ENCODE measurements at places on chromosomes 3 and 15.
A peak's percentile ranks its signal among the peaks of the same experiment; 100 is the strongest.

DNA sequence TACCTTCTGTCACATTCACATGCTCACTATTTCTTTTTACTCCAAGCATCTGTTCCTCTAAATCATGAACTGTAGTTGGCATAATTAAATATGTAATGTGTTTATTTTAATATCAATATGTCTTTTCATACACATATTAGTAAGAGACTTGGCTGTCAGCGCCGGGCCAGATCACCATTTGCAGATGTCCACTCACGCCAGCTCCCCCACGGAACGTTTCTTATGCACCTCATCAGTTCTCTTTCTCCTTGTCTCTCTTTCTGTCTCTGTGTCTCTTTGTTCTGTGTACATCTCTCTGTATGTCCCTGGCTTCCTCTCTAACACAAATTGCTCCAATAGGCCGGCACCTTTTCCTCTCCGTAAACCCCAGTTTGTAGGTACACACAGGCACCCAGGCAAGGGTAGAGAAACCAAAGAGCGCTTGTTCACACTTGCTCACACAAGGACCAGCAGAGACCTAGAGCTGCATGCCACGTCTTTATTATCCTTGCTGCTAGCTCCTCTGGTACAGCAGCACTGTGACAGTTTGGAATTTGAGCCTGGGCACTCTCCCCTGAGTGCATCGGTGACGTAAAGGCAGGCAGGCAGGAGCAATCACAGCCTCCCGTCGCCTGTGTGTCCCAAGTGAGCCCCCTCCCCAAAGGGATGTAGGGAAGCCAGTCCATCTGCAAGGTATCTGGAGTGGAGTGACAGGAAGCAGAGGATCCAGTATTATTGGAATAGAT lies 40.4 kb downstream of the CACNA1D start:
- no peaks in the 10 kb centered on the region for H3K27me3 ChIP-seq
- H3K36me3 ChIP-seq: no peaks in the 10 kb centered on the region
- no peaks in the 10 kb centered on the region for H3K4me1 ChIP-seq
- no peak overlapping the region for H3K27ac ChIP-seq
- DNase-seq: no peak

DNA sequence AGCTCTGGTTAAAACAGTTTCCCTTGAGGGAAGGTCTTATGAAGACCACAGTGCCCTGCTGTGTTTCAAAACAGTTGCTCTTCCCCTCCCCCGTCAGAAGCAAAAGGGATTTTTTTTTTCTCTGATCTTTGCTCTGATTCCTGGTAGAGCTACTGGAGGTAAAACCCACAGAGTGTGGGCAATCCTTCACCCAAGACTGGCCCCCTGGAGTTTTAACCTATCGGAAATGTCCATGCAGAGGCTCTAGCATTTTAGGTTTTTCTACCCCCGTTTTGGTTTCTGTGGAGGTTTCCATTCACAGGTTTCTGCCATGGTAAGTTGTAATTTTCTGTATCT lies 27.7 kb downstream of the GRM2 start:
- no peak overlapping the region for H3K4me3 ChIP-seq
- H3K36me3 ChIP-seq: no peaks in the 10 kb centered on the region

DNA sequence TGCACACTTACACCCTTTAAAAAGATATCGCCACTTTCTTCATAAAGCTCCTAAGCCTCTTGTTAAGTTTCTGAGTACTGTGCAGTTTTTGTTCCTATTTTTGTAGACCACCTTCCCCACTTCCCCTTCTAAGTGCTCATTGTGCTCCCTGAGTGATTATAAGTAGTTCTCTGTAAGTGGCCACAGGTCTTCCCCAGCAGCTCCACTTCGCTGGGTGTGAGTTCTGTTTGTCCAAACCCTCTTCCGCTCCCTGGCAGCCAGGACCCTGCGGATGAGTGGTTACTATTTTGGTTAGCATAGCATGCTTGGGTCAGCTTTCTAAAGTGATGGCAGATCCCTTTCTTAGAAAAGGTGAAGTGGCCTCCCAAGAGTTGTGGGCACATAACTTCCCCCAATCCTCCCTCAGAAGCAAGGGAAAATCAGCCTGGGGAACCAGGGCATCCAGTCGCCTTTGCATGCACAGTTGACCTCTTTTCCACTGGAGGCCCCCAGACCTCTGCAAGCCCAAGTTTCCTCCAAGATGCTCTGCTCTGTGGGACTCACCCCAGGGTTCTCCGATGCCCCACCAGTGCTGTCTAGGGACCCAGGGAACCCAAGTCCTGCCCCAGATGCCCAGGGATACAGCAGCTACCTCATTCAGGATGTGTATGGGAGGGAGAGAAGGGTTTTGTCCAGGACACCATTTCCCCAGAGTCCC lies 69.6 kb downstream of the ATP10A start:
- peaks cover 20% of the 10 kb centered on the region for H3K4me1 ChIP-seq
- H3K36me3 ChIP-seq: no peaks in the 10 kb centered on the region
- DNase-seq: peak; percentile 78
- H3K4me3 ChIP-seq: no peak overlapping the region

GRCh38 chr15:31758126-31758525 lies 272.2 kb upstream of the CHRNA7 start:
- H3K27me3 ChIP-seq: no peaks in the 10 kb centered on the region
- no peak for DNase-seq
- H3K36me3 ChIP-seq: no peaks in the 10 kb centered on the region
- no peaks in the 10 kb centered on the region for H3K4me1 ChIP-seq

- no peak overlapping the region for H3K4me3 ChIP-seq
- H3K4me1 ChIP-seq: no peaks in the 10 kb centered on the region
- H3K27ac ChIP-seq: no peak overlapping the region
- no peaks in the 10 kb centered on the region for H3K36me3 ChIP-seq
- no peaks in the 10 kb centered on the region for H3K27me3 ChIP-seq
These were observed 103.0 kb upstream of the EIF1B start for GRCh38 chr3:40206522-40206921.

DNA sequence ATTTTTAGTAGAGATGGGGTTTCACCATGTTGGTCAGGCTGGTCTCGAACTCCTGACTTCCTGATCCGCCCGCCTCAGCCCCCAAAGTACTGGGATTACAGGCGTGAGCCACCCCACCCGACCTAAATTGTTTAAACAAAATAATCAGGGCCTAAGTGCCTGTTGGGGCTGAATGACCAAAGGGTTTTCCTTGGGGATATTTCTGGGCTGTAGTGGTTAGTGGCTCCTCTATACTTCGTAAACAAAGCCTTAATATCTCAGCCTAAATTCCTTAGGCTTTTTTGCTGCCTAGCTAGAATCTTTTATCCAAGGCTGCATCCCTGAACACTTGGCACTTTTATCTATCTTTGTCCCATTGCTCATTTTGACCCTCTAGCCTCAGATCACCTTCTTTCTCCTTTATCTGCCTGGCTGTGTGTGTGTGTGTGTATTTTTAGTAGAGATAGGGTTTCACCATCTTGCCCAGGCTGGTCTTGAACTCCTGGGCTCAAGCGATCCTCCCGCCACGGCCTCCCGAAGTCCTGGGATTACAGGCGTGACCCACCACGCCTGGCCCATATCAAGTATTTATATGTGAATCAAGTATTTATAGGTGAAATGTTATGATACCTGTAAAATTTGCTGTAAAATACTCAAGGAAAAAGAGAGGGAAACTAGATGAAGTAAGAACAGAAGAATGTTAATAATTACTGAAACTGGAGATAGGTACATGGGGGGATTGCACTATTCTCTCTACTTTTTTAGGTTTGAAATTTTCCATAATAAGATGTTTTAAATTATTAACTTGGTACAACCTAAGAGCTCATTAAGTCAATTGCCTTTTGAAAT lies 1.8 kb downstream of the NUSAP1 start:
- no peaks in the 10 kb centered on the region for H3K36me3 ChIP-seq
- H3K4me1 ChIP-seq: peaks cover 6% of the 10 kb centered on the region
- DNase-seq: no peak
- no peak overlapping the region for H3K27ac ChIP-seq
- no peaks in the 10 kb centered on the region for H3K27me3 ChIP-seq

DNA sequence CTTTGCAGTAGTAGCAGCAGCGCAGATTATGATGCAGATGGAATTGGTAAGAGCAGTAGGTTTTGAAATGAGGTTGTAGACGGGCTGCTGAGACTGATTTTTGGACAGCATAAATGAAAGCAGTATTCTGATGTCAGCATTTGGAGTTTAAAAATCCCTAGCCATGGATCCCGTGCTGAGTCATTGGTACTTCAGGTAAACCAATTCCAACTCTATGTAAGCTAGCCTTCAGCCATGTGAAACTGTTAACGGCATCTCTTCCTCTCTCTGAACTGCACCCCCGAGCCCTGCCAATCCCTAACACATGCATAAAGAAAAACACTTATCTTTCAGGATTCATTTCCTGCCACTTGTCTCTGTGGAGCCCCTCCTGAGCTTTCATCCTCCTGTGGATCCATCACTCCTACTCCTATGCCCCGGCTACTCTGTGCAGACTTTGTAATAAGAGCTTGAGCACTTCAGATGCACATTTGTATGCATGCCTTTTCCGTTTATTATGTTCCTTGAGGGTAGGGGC lies 119.0 kb downstream of the AKAP13 start:
- no peak overlapping the region for H3K4me3 ChIP-seq
- no peaks in the 10 kb centered on the region for H3K27me3 ChIP-seq
- no peak overlapping the region for H3K27ac ChIP-seq
- peaks cover 60% of the 10 kb centered on the region for H3K4me1 ChIP-seq

- H3K27ac ChIP-seq: no peak within 1 kb of the TSS
- DNase-seq: no peak
- H3K4me1 ChIP-seq: no peaks in the 10 kb centered on the region
- no peaks in the 10 kb centered on the region for H3K36me3 ChIP-seq
- H3K27me3 ChIP-seq: no peaks in the 10 kb centered on the region
These were observed at the start of gene SPESP1 for GRCh38 chr15:68930268-68931022. Gene SPESP1, plus strand, starts transcription at chr15:68930525. Its CDS starts 129 bp downstream, at chr15:68930654.

GRCh38 chr3:98962189-98962930 lies 60.9 kb upstream of the DCBLD2 start:
- no peak overlapping the region for H3K4me3 ChIP-seq
- no peak for DNase-seq
- H3K4me1 ChIP-seq: no peaks in the 10 kb centered on the region

DNA sequence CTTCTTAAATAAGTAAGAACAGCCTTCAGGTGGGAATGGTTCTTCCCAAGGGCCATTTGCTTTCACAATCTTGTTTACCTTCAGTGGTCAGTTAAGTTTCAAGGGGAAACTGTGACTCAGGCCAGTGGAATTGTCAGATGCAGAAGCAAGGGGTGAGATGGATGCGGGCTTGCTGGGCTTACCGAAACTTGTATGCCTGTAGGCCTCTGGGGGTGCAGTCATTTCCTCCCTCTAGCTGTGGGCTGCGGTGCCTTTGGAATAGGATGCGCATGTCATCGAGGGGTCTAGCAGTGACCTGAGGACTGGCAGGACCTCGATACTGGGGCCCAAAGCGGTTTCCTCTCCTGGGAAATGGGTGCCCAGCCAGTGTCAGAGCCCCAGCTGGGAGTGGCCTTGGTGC lies 121.6 kb downstream of the EEFSEC start:
- DNase-seq: peak; percentile 55
- no peaks in the 10 kb centered on the region for H3K36me3 ChIP-seq
- no peak overlapping the region for H3K27ac ChIP-seq
- H3K4me3 ChIP-seq: no peak overlapping the region
- H3K27me3 ChIP-seq: no peaks in the 10 kb centered on the region

GRCh38 chr3:194312186-194312742 lies 38.9 kb downstream of the CPN2 start:
- peak overlapping the region; percentile 42 for H3K27ac ChIP-seq
- no peaks in the 10 kb centered on the region for H3K27me3 ChIP-seq
- no peak overlapping the region for H3K4me3 ChIP-seq
- no peak for DNase-seq
- no peaks in the 10 kb centered on the region for H3K36me3 ChIP-seq

DNA sequence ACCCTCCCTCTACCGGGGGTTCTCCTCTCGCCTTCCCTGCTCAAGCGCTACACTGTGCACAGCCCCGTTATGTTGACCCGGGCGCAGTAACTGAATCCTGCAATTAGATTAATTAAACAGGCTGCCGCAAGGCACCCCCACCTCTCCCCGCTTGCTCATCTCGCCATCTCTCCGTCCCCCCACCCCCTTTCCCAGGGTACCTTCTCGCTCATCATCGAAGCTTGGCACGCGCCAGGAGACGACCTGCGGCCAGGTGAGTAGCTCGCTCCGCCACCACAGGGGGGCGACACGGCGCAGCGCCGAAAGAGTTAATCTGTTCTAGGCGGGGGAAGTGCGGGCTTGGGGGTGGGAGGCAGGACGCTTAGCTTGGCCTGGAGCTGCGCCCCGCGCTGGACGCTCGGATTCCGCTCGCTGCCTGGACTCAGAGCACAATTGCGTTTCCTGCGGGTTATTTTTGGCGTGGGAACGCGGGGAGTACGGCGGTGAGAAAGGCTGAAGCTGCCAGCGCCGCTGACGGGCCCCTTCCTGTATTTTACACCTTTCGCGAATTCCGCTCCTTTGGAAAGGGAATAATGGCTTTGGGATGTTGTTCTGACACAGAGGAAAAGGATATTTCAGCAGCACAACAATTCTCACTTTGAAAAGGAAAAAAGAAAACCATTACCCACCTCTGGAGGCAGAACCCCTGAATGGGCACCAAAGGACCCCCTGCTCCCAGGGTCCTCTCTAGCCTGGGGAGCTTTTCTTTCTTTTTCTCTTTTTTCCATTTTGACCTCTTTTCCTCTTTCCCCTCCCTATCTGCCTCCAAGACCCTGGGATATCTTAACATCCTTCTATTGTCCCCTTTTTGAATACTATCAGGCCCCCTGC lies 1.5 kb downstream of the DLL4 start:
- H3K4me1 ChIP-seq: peaks cover 60% of the 10 kb centered on the region
- H3K4me3 ChIP-seq: peak overlapping the region; percentile 45
- no peak for DNase-seq
- H3K27me3 ChIP-seq: peaks cover 18% of the 10 kb centered on the region
- no peaks in the 10 kb centered on the region for H3K36me3 ChIP-seq
- H3K27ac ChIP-seq: no peak overlapping the region

DNA sequence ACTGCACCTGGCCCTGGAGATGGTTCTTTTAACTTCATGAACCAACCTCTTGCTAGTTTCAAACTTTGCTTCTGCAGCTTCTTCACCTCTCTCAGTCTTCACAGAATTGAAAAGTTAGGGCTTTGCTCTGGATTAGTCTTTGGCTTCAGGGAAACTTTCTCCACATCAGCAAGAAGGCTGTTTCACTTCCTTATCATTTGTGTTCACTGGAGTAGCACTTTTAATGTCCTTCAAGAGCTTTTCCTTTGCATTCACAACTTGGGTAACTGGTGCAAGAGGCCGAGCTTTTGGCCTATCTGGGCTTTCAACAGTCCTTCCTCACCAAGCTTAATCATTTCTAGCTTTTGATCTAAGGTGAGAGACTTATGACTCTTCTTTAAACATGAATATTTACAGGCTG lies 15.7 kb upstream of the TM2D3 start:
- H3K27ac ChIP-seq: no peak overlapping the region
- DNase-seq: no peak
- no peak overlapping the region for H3K4me3 ChIP-seq
- no peaks in the 10 kb centered on the region for H3K27me3 ChIP-seq
- no peaks in the 10 kb centered on the region for H3K36me3 ChIP-seq
- no peaks in the 10 kb centered on the region for H3K4me1 ChIP-seq

- no peaks in the 10 kb centered on the region for H3K27me3 ChIP-seq
- no peak overlapping the region for H3K27ac ChIP-seq
- no peaks in the 10 kb centered on the region for H3K36me3 ChIP-seq
- peaks cover 13% of the 10 kb centered on the region for H3K4me1 ChIP-seq
- no peak overlapping the region for H3K4me3 ChIP-seq
- no peak for DNase-seq
These were observed 35.8 kb upstream of the SLC24A5 start for GRCh38 chr15:48084759-48085590.

All from vagina (tissue), 2 donors.